ENCODE measurements at places on chromosomes 12 and 14. TPM values are rescaled to one million over a fixed set of nuclear protein-coding genes. Genes with fewer than 3 reads are reported as not detected.

The LRRC43 gene
- total RNA-seq = 0.83 TPM

The ZBTB1 gene
- total RNA-seq = 57.2 TPM

The ADAMTS20 gene
- 1.0 TPM for total RNA-seq

The SLC7A8 gene
- total RNA-seq = 2.0 TPM

The HEATR5A gene
- total RNA-seq = 25.7 TPM

The KSR2 gene
- total RNA-seq = 1.0 TPM

The ITPR2 gene
- total RNA-seq = 26.0 TPM

The PCNX4 gene
- 58.3 TPM for total RNA-seq

The CLEC7A gene
- total RNA-seq = 6.1 TPM

The PTPRO gene
- total RNA-seq = not detected

The CACNA2D4 gene
- not detected for total RNA-seq

DNA sequence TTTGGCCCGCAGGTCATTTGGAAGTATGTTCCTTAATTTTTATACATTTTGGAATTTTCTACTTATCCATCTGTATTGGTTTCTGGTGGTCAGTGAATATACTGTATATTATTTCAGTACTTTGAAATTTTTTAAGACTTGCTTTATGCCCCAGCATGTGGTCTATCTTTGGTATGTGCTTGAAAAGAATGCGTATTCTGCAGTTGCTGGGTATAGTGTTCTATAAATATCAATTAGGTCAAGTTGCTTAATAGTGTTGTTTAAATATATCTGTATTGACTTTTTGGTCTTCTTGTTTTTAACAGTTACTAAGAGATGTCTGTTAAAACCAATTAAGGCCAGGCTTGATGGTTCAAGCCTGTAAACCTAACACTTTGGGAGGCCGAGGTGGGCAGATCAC lies 21.7 kb upstream of the SIX1 start:
- no peaks in the 10 kb centered on the region for H3K4me1 ChIP-seq
- H3K27me3 ChIP-seq = no peaks in the 10 kb centered on the region
- H3K4me3 ChIP-seq = no peak overlapping the region
- no peak for DNase-seq
- H3K36me3 ChIP-seq = no peaks in the 10 kb centered on the region

GRCh38 chr14:88212691-88213090 lies 110.4 kb downstream of the KCNK10 start:
- DNase-seq = no peak
- peaks cover 13% of the 10 kb centered on the region for H3K27me3 ChIP-seq
- no peak overlapping the region for H3K4me3 ChIP-seq

- H3K27me3 ChIP-seq = peaks cover 35% of the 10 kb centered on the region
- no peak for DNase-seq
- no peak overlapping the region for H3K27ac ChIP-seq
- H3K36me3 ChIP-seq = no peaks in the 10 kb centered on the region
- no peak overlapping the region for H3K4me3 ChIP-seq
Measured at GRCh38 chr12:51751661-51752060, 96.9 kb downstream of the FIGNL2 start.

GRCh38 chr12:64450711-64451486 lies 1.0 kb upstream of the TBK1 start:
- H3K36me3 ChIP-seq = peaks cover 26% of the 10 kb centered on the region
- H3K4me1 ChIP-seq = peaks cover 26% of the 10 kb centered on the region
- no peaks in the 10 kb centered on the region for H3K27me3 ChIP-seq
- peak overlapping the region; percentile 69 for H3K4me3 ChIP-seq
- no peak for DNase-seq
- peak overlapping the region; percentile 87 for H3K27ac ChIP-seq

GRCh38 chr14:74521756-74522155 lies 28.2 kb downstream of the ISCA2 start:
- H3K4me3 ChIP-seq = no peak overlapping the region
- H3K4me1 ChIP-seq = peaks cover 5% of the 10 kb centered on the region
- DNase-seq = no peak
- H3K27me3 ChIP-seq = no peaks in the 10 kb centered on the region
- H3K27ac ChIP-seq = no peak overlapping the region

- H3K4me1 ChIP-seq = peaks cover 38% of the 10 kb centered on the region
- H3K27me3 ChIP-seq = no peaks in the 10 kb centered on the region
- H3K27ac ChIP-seq = peak overlapping the region; percentile 40
- peak; percentile 58 for DNase-seq
Measured at GRCh38 chr12:108629824-108630476, 3.7 kb downstream of the SELPLG start.

DNA sequence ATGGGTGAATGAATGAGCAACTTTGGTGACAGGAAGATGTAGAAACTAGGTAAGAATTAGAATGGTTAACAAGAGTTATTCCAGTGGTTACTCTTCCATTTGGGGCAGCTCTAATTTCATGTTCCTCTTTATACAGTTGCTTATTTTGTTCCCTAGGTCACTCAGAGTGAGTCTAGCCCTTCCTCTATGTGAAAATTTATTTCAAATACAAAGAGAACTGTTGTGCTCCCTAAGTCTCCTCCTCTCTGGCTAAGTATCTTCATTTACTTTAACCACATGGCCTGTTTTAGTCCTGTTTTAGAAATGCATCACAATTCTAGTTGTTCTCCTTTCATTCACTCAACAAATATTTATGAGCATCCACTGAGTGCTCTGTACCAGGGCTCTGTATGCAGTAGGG lies 51.1 kb upstream of the HIF1A start:
- no peaks in the 10 kb centered on the region for H3K36me3 ChIP-seq
- no peak for DNase-seq
- no peaks in the 10 kb centered on the region for H3K27me3 ChIP-seq
- peaks cover 7% of the 10 kb centered on the region for H3K4me1 ChIP-seq
- no peak overlapping the region for H3K4me3 ChIP-seq

DNA sequence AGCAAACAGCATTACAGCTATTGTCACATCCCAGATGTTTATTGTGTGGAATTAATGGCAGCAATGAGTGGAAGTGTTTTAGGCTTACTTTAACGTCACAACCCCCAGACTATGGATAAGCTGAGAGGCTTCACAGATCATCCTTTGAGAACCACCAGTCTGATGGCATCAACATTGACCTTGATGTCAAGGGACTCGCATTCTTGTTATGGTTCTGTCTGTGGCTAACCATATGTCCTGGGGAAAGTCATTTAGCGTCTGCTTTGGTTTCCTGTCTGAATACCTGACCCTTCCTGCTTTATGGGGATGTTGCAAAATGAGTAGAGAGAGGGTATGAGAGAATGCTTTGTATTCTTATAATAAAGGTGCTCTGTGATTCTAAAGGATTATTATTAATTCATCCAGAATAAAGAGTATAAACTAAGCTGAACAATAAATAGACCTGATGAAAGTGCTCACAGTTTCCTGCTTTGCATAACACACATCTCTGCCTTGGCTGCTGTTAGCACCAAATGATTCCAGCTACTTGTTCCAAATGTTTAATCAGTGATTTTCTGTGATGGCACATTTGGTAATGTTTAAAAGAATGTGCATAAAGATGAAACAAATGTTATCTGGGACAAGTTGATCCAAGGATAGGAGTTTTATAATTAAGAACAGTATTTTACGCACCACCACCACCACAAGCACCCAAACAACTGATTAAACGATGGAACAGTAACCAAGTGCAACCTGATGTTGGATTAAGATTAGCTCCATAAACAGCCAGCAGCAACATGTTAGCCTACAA lies 116.9 kb upstream of the LRIG3 start:
- H3K27me3 ChIP-seq = no peaks in the 10 kb centered on the region
- H3K27ac ChIP-seq = no peak overlapping the region
- H3K36me3 ChIP-seq = no peaks in the 10 kb centered on the region
- H3K4me3 ChIP-seq = no peak overlapping the region

GRCh38 chr12:118145798-118146156 lies 9.9 kb downstream of the PEBP1 start:
- no peaks in the 10 kb centered on the region for H3K4me1 ChIP-seq
- H3K4me3 ChIP-seq = no peak overlapping the region
- H3K27me3 ChIP-seq = no peaks in the 10 kb centered on the region
- H3K36me3 ChIP-seq = peaks cover 13% of the 10 kb centered on the region

- no peaks in the 10 kb centered on the region for H3K4me1 ChIP-seq
- DNase-seq = no peak
Measured at GRCh38 chr14:24605435-24606190, 3.9 kb downstream of the GZMH start.
